Heart left ventricle (tissue), 16 donors: ENCODE measurements at places on chromosomes 13 and 19. TPM values are rescaled to one million over a fixed set of nuclear protein-coding genes. Genes with fewer than 3 reads are reported as not detected.

The ZNF28 gene
- 7.5 TPM for total RNA-seq

The PRR12 gene
- total RNA-seq: 20.0 TPM

The TNNI3 gene
- total RNA-seq: 1,912 TPM

The C1QTNF9 gene
- 1.1 TPM for total RNA-seq

The KLK3 gene
- total RNA-seq: not detected

The TEX26 gene
- not detected for total RNA-seq

The CDADC1 gene
- total RNA-seq: 2.8 TPM

The LILRB1 gene
- total RNA-seq: 2.7 TPM

The KLC3 gene
- not detected for total RNA-seq

The CCDC122 gene
- total RNA-seq: 3.7 TPM

DNA sequence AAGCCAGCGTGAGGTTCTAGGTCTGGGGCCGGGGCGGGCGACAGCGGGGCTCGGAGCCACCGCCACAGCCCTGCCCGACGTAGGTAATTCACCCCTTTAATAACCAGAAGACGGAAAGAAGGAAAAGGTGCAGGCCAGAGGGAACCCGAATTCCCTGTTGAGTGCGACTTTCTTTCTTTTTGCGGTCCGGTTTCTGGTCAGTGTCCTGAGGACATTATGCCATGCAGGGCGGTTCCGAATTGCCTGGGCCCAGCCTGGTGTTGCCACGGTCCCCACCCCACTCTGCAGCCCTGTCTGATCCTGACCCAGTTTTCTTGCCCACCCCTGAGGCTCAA lies 18.4 kb upstream of the TFDP1 start:
- no peak for DNase-seq

GRCh38 chr13:103100830-103101229 lies 34.6 kb upstream of the SLC10A2 start:
- DNase-seq: no peak

DNA sequence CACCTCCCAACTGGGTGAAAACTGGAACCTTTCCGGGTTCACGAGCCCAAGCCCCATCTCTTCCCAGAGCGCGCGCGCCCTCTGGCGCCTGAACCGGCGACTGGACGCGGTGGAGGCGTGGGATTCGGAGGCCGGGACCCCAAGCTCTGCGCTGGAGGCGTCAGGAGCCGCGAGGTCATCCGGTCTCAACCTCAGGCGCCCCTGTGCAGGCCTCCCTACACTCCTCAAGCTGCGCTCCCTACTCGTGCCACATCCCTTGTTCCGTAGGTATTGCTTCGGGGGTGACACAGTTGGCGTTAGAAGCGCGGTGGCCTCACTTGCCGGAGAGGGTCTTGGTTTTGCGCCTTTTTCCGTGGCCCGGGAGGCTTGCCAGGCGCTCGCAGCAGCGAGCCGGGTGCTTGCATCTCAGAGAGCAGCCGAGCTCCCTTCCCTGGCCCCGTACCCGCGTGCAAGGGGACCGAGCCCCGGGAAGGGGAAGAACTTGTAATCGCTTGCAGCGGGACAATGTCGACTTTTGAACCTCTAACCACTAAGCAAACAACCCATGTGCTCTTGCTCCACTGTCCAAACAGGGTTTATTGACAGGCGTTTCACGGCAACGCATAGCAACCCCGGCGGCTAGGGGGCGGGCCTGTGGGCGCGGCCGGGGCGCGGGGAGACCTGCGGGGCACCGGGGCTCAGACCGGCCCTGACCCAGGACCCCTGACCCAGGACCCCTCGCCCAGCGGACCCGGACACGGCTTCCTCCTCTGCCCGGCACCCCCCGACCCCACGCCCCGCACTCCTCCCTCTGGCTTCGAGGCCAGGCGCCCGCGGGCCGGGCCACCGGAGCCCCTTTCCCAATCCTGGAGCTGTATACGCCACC lies 8.5 kb downstream of the CDX2 start:
- no peak for DNase-seq

- DNase-seq: no peak
Measured at GRCh38 chr13:26971990-26972887, 199.4 kb downstream of the USP12 start.

DNA sequence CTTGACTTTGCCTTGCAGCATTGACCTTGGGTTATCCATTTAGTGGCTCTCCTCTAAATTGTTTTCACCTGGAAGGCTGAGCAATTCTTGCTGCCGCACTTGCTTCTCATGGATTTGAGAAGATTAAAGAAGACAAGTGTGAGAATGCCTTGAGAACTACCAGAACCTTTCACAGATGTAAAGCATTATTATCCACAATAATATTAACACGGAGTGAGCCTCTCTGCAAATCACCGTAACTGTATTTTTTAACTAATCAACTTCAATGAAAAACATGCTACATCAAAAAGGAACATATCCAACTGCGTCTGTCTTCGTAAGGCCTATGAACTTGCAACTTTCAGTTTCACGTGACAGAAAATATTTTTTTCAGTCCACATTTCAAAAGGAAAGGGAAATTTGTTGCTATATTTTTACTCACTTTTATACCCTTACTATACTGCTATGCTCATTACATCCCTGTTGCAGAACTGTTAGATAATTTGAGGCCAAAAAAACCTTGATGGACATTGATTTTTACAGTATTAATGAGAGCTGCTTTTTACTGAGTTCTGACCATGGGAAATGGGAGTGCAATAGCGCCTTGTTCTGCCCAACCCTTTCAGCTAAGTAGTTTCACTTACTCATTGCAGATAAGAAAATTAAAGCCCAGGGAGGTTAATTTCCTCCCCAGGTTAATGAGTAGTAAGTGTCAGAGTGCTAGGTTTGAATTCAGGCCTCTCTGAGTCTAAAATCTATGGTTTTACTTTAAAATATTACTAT lies 93.8 kb upstream of the RAP2A start:
- no peak for DNase-seq

GRCh38 chr13:59476366-59476765 lies 687.4 kb downstream of the DIAPH3 start:
- no peak for DNase-seq

DNA sequence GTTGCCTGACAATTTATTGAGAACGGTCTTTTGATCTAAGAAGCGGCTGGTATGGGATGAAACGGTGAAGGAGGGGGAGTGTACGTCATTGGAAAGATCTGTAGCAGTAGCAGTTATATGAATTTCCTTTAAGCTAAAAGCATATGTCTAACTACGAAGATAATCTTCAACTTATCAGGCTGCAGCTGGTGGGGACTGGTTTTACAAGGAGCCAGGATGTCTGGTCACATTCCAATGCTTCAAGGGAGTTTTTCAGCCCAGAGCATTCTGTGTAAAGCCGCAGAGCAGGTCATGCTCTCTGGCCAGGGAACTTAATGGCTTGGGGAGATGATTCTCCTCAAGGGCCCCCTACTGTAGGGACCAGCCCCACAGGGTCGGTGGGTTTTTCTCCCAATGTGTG lies 29.2 kb downstream of the CLEC4M start:
- DNase-seq: no peak

GRCh38 chr19:40774916-40775631 lies at the start of gene MIA:
Gene MIA, plus strand, starts transcription at chr19:40775521. Its CDS starts 22 bp downstream, at chr19:40775543.
- DNase-seq: no peak

- no peak for DNase-seq
Measured at GRCh38 chr13:91312324-91312723, 35.2 kb upstream of the MIR17HG start.

DNA sequence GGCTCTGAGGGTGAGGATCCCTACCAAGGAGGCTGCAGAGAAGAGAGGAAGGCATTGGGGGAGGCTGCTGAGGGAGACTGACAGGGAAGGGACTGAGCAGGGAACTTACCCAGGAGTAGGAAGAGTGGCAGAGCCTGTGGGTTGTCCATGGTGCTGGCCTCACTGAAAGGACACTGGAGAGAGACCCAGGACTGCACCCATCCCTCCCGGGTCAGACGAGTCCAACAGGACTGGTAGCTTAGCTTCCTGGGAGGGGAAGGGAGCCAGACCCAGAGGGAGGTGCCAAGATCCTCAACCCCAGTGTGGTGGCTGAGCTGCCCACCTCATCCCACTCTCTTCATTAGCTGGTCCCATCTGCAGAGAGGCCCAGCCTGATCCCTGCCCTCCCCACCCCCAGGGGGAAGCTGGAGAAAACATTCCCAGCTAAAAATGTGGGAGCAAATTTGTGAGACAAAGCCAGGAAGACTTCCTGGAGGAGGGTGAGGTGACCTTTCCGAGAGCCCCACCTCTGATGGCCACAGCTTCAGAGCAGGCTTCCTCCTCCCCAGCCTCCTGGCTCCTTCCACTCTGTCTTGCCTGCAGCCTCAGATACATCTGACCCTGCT lies at the start of gene VSIG10L:
Gene VSIG10L, minus strand, starts transcription at position 164 of the 605 bp plus-strand sequence. Its CDS starts 15 bp downstream, at position 149.
- no peak for DNase-seq

- DNase-seq: no peak
Measured at GRCh38 chr19:6971366-6971765, 49.9 kb downstream of the MBD3L2B start.

GRCh38 chr13:36847606-36848005 lies 28.6 kb downstream of the RFXAP start:
- no peak for DNase-seq

DNA sequence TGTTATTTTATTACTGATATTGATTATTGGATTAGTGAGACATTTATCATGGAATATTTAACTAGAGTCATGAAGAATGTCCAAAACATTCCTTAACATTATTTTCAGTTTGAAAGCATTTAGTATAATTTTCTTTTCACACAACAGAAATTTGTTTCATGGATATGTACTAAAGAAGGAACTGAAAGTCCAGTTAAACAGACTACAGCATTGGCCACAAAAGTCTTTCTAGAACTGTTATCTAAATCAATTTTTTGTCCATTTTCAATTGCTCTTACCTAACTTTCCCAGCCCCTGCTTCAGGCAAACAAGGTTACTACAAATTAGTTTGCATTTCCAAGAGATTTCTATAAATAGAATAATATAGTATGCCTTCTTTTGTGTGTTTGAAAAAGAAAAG lies 1018.0 kb upstream of the PCDH20 start:
- DNase-seq: no peak

- DNase-seq: no peak
Measured at GRCh38 chr19:7202888-7203287, 91.3 kb downstream of the INSR start.

DNA sequence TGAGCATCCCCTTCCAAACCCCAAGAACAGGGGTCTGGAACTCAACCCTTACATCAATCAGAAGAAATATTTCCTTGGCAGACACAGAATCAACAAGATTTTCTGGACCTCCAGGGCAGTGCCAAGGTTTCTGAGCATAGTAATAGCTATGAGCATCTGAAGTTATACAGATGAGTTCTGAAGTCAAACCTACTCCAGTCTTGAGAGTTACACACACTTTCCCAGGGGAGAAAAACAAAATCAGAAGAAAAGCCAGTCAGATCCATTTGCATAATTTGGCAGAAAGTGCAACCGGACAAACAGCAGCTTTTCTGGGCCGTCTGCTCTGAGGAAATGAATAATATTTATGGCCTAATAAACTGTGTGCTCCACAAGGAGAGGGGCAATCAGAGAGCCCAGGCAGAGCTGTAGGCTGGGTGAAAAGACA lies 93.1 kb downstream of the KL start:
- DNase-seq: no peak

DNA sequence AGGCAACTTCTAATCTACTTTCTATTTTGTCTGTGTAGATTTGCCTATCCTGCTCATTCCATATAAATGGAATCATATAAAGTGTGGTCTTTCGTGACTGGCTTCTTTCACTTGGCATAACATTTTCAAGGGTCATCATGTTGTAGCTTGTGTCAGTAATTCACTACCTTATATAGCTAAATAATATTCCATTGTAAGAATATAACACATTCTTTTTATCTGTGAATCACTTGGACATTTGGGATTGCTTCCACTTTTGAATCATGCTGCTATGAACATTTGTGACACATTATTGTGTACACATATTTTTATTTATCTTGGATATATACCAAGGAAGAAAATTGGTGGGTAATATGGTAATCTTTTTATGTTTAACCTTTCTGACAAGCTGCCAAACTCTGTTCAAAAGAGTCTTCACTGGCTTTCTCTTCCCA lies 89.0 kb upstream of the CSNK1A1L start:
- DNase-seq: no peak

- DNase-seq: no peak
Measured at GRCh38 chr19:37975071-37975470, 68.1 kb downstream of the SIPA1L3 start.

GRCh38 chr19:47499863-47500830 lies 14.7 kb downstream of the NAPA start:
- no peak for DNase-seq

DNA sequence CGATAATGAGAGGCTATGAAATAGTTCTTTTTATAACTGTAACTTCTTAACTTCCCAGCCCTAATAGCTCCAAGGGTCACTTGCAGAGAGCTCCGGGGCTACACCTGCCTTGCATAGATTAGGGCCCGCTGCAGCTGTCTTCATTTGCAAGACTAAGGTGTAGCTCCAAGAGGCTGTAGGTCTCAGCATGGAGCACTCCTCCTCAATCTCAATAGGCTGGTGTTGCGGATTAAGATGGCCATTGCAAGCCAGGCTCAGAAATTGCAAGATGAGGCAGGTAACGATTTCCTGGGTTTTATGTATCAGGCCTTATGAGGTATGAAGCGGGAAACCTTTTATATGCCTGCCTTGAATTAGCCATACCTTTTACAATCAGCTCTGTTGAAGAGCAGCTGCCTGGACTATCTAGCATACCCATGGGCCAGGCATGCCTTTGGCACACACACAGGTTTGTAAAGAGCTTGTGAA lies 185.7 kb downstream of the TM9SF2 start:
- no peak for DNase-seq

DNA sequence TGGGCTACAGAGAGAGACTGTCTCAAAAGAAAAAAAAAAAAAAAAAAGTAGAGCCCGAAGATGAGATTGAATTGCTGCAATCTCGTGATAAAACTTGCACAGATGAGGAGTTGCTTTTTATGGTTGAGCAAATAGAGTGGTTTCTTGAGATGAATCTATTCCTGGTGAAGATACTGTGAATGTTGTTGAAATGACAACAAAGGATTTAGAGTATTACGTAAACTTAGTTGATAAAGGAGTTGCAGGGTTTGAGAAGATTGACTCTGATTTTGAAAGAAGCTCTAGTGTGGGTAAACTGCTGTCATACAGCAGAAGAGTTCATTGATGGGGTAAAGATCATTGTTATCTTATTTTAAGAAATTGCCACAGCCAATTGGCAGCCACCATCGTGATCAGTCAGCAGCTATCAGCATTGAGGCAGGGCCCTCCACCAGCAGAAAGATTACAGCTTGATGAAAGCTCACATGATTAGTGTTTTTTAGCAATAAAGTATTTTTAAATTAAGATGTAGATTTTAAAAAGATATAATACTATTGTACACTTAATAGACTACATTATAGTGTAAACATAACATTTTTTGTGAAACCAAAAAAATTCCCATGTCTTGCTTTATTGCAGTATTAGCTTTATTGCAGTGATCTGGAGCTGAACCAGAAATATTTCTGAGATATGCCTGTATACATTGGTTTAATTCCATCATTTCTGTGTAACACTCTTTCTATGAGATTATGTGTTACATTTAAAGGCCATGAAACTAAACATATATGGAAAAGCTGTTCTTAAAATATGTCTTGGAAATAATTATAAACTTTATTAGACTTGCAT lies 43.1 kb downstream of the ZMYM2 start:
- DNase-seq: no peak

DNA sequence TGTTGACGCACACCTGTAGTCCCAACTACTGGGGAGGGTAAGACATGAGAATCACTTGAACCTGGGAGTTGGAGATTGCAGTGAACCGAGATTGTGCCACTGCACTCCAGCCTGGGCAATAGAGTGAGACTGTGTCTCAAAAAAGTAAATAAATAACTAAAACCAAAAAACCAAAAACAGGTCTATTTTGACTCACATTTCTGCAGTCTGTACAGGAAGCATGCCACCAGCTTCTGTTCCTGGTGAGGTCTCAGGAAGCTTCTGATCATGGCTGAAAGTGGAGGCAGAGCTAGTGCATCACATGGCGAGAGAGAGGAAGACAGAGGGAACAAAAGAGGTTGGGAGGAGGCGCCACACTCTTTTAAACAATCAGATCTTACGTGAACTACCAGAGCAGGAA lies 142.5 kb downstream of the ITGBL1 start:
- no peak for DNase-seq
